SK-N-DZ (cell line): ENCODE measurements at places on chromosomes 2 and 18.

GRCh38 chr2:158967114-158967730 is 1.2 kb upstream of the TANC1 start:
- DNase-seq = peak; percentile 65

DNA sequence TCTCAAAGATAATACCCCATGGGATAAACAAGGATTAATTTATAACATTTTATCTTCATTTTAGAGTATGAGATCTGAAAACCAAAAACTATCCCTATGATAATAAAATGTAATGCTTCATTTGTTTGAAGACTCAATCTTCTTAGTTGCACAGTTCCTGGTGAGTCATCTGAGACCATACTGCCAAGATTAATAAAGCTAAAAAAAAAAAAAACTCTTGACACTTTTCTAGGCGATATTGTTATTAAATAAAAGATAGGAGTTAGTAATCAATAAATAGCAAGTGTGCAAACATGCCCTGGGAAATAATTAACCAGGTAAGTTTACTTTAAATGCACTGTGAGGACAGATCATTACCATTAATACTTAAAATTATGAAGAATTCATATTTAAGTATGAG is 83.9 kb downstream of the RPE start:
- no peak for DNase-seq

- DNase-seq = no peak
Observed at GRCh38 chr2:230602562-230603230, 109.9 kb upstream of the CAB39 start.

GRCh38 chr18:9710037-9710436 is 1.9 kb downstream of the RAB31 start:
- DNase-seq = no peak

DNA sequence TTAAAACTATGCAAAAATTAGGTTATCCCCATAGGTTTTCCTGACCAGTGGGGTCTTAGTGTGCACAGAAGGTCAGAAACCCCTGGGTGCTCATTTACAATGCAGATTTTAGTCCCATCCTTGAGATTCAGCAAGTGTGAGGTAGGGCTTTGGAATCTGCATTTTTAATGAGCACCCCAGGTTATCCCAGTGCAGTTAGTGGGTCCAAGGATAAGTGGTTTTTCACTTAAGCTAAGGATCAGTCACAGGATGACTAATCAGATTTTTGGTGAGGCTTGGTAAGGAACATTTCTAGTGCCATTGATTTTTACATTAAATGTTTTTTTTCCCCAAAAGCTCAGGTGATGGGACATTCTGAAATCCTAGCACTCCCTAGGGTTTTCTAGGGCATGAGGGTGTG is 50.7 kb upstream of the MGAT5 start:
- DNase-seq = no peak

DNA sequence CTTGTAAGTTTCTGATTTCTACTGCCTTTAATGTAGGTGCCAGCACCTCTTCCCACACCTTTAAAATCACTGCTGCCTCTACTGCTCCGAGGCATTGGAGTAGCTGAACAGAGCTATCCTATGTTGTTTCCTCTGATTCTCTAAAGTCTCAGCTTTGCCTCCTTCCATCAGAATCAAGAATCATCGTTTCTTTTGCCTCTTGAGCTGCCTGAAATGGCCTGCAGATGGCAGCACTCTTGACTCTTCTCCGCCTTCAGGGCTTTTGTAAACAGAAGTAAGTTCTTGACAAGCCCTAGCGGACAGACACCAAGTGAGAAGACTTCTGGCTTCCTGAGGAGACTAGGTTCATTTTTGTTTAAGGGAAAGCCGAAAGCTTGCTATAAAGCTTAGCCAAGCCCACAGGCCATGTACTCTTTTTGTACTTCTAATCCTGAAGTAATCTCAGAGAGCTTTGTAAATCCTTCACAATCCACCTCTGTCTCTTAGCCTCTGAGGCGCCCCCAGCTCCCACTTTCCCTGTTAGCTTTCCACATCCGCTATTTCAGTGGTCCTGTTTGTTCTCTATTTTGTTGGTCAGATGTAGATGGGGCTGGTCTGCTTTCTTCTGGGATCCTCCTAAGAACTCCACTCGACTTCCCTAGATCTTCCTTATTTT is 48.4 kb downstream of the GTF3C3 start:
- DNase-seq = peak; percentile 73

- no peak for DNase-seq
Observed at GRCh38 chr2:158319269-158319668, 137.3 kb downstream of the CCDC148 start.

GRCh38 chr2:75067506-75067905 is 109.1 kb downstream of the POLE4 start:
- DNase-seq = no peak

DNA sequence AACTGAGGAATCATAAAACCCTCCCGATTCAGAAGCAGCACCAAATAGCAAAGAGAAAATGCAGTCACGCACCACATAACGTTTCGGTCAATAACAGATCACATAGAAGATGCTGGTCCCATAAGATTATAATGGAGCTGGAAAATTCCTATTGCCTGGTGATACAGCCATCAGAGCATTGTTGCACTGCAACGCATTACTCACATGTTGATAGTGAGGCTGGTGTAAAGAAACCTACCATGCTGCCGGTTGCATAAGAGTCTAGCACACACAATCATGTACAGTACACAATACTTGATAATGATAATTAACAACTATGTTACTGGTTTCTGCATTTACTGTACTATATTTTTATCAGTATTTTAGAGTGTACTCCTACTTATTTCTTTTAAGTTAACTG is 32.5 kb downstream of the RNF152 start:
- DNase-seq = no peak

GRCh38 chr2:213157242-213157641 is 5.8 kb upstream of the IKZF2 start:
- no peak for DNase-seq

DNA sequence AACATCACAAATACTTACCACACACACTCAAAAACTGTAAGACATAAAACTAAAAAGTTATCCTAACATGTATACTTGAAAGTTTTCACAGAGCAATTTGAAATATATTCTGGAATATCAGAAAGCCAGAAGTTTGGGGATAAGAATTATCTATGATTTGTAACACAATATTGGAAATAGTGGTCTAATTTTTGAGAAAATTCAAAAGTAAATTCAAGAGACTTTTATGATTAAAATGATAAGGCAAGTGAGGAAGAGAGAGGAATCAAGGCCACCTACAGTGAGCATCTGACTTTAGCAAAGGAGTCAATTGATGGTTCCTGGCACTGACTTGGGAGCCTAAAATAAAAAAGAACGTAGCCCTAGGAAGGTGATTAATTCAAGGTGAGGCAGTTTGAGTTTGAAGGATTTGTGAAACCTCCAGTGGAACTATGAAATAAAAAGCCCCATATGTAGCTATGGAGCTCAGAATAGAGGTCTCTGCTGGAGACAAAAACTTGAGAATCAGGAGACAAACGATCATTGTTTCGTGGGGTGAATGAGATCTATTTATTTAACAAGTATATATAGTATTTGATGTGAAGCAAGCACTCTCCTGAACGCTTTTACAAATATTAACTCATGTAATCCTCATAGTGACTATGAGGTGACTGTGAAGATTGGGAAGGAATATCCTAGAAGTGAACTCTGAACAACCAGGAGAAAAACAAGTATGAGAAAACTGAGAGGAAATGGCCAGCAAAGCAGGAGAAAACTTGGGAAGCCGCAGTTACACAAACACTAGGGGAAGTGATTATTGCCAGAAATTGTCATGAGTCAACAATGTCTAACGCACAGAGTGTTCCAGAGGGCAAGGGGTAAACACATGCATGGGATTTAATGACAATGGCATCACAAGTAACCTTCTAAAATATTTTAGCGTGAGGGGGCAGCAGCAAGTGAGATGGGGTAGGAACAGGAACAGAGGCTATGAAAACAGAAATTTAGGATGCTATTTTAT is 12.8 kb downstream of the TFPI start:
- DNase-seq = no peak

GRCh38 chr2:31372097-31372496 is 42.4 kb downstream of the XDH start:
- DNase-seq = no peak

GRCh38 chr2:14601156-14601770 is 31.3 kb upstream of the LRATD1 start:
- no peak for DNase-seq

- DNase-seq = no peak
Observed at GRCh38 chr2:38960609-38961320, 71.1 kb downstream of the ARHGEF33 start.

DNA sequence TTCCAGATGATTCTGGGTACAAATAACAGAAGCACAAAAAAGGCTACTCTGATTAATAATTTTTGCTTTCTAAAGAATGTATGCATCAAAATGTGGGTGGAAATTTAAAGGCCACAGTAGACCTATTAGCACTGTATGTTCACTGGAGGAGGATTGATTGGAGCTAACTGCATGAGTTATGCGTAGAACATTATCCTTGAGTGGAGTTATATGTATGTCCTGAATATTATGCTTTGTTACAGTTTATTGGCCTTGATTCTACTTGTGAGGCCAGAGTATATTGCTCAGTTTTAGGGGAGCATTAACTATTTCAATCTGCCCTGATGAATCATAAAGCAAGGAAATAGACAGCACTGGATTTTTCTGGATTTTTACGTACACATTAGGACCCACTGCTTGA is 87.9 kb downstream of the CDCA7 start:
- DNase-seq = no peak

DNA sequence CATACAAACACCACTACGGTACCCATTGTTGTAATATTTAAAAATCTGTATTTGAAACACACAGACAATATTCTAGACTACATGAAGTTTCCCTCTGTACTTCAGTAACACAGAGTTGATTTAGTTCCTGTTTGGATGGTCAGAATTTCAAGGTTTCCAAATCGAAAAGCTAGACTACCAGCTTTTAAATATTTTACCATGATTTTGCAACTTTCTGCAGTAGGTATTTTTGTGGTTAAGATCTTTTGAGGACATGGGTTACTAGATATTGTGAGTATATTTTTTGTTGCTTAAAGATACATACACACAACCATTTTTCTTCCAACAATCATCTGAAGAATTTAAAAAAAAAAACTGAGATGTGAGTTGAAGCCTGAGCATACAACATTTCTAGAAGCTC is 10.9 kb downstream of the SERPINB5 start:
- DNase-seq = no peak

DNA sequence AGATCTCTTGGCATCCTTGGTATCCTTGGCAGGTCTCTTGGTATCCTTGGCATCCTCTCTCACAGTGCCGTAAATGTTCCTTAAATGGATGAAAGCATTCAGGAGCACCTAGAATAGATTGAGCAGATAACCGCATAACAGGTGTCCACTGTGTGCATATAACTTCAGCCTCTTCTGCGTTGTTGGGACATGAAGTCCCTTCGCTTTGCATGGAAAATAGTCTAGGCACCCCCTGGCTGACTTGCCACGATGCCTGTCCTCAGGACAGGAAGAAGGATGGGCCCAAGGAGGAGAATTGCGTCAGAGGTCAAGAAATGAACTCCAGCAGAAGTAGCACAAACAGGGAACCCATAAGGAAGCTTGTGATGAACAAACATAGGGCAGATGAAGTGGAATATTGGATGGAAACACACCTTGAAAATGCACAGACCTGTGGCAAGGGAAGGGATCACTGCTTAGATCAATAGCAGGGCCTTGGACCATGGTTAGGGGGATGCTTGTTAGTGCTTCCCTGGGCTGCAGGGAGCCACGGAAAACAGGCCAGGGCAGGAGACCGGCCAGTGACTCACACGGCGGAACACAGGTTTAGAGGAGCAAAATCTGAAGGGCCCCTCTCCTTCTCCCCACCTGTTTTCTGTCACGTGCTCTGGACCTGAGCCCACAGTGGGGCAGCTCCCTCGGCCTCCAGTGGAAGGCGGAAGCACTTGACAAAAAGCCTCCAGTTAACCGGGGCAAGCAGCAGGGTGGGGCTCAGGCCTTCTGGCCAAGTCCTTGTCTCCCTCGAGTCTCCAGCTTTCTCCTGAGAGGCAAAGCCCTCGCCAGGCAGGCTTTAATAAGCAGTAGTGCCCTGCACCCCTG is 99.2 kb upstream of the ASAP2 start:
- no peak for DNase-seq
